ENCODE measurements at places on chromosomes 2 and 18.

GRCh38 chr18:12637901-12638643 is 19.8 kb downstream of the SPIRE1 start:
- no peak for DNase-seq

DNA sequence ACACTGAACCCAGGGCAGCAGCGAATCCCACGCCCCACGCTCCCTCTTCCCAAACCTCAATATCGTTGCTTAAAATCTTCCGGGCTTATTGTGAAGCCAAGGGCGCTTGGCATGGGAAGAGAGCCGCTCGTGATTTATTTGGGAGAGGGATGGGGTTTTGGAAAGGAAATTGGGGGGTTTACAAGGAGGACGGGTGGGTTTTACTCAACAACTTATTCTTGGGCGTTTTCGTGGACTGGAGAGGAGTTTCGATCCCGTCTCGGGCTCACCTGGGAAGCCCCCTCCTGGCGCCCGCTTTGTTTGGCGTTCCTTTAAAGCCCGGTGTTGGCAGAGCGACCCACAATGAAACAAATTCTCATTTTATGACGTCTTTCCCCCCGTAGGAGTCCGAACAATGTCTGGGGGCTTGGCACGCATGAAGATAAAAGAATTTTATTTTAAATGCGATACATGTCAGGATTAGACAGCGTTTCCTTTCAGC is 135.3 kb downstream of the INSIG2 start:
- peak; percentile 40 for DNase-seq

DNA sequence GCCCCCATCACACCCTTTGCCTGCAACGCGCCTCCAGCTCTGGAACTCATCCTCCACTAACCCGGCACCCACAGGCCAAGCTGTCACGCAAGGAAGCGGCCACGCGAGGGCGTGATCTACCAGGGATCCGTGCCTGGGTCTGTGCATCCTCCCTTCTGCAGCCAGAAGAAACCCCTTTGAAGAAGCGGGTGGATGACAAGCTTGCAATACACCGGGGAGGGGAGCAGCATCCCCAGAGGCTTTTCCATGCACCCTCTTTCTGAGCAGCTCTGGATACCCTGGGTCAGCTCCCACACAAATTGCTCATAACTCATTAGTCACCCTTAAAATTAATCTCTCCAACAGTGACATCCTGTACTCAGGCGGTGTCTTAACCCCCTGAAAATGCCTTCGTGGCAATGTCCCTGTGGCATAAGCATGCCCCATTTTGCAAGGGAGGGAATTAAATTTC is 47.6 kb downstream of the PDCL3 start:
- DNase-seq = peak; percentile 81

GRCh38 chr18:66749030-66749429 is 145.1 kb upstream of the CDH19 start:
- no peak for DNase-seq

GRCh38 chr2:96264086-96264485 is 1.7 kb downstream of the TMEM127 start:
- no peak for DNase-seq

GRCh38 chr18:31454066-31454708 is 6.6 kb downstream of the DSG3 start:
- DNase-seq = no peak

DNA sequence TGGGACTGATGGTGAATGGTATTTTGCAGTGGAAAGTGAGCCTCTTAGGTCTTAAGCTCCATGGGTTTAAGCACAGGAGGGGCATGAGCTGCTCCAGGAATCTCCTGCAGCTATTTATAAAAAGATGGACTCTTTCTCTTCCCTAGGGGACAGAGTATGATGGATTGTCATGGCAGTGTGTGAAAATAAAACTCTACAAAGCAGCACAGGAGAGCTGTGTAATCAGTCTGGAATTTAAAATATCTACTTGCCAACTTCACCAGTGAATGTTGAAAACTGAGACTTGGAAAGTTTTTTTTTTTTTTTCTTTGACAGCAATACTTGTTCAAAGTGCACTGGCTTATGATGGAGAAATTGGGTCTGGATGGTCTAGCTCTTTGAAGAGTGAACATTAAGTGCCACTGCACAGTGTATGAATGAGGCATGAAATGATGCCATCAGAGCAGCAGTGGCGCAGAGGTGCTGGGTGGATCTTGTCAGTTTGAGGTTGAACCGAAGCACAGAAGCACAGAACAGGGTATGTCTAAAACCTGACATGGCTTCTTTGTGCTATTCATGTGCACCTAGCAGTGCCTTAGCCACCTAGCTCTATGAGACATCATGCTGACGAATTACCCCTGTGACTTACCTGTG is 245.4 kb downstream of the PTPRM start:
- no peak for DNase-seq

DNA sequence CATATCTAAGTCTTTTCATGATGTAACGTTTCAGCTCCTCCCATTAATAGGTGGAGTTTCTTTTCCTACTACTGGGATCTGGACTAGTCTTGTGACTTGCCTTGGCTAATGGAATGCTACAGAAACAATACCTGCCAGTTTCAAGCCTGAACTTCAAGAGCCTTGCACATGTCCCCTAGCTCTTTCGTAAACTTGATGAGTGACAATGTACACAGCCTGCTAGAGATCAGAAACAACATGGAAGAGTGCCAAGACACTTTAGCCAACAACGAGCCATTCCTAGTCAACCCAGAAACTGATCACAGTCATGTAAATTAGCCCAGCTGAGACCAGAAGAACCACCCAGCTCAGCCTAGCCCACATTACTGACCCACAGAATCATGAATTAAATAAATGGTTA is 24.8 kb upstream of the STK39 start:
- DNase-seq = no peak

GRCh38 chr2:241820625-241821384 is 11.8 kb downstream of the NEU4 start:
- no peak for DNase-seq

DNA sequence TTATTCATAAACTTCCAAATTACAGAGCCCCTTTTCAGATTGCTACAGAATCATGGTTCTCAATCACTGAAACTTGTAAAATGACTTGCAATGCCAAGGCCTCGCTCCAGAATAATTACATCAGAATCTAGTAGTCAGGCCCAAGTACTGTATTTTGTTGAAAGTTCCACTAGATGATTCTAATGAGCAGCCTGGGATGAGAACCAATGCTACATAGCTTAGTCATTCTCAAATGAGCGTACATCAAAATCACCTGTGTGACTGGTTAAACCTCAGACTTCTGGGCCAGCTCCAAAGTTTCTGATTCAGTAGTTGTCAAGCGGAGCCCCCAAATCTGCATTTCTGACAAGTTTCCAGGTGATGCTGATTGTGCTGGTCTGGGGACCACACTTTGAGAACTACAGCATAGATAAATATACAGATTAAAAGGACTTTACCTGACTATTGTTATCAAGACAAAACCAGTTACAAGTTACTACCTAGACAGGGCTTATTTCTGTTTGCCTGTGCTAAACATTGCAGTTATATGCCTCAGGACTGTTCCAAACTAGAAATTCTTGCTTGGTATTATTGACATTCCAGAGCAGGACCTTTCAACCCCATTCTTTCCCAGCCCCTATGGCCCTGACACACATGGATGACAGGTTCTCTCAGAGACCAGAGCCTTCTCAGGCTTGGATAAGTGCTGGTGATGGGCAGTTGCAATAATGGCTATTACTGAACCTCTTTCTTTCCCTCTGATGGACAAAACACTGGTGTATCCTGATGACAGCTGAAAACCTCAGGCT is 83.1 kb downstream of the UPP2 start:
- DNase-seq = no peak

- DNase-seq = peak; percentile 52
Observed at GRCh38 chr18:59881728-59882656, 17.8 kb upstream of the PMAIP1 start.

GRCh38 chr2:3762771-3763447 is 59.5 kb downstream of the DCDC2C start:
- no peak for DNase-seq

DNA sequence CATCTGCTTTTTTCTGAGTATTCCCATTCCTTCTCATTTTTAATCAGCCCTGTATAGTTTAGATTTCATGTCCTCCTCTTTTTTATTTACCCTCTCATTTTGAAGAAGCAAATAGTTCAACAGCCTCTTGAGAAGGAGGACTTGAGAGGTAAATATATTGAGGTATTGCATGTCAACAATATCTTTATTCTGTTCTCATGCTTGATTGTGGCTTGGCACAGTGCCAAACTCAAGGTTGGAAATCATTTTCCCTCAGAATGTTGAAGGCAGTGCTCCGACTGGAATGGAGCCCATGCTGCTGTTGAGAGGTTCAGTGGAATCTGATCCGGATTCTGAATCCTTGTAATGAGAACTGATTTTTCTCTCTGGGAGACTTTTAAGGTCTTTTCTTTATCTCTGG is 31.0 kb upstream of the GALNT3 start:
- no peak for DNase-seq

- DNase-seq = no peak
Observed at GRCh38 chr2:167103757-167104133, 215.5 kb downstream of the XIRP2 start.

- DNase-seq = no peak
Observed at GRCh38 chr2:10533811-10534321, 85.7 kb upstream of the ODC1 start.

GRCh38 chr2:29006092-29006979 is 25.2 kb downstream of the TOGARAM2 start:
- DNase-seq = no peak

GRCh38 chr2:31529256-31529655 is 51.5 kb downstream of the SRD5A2 start:
- DNase-seq = no peak

DNA sequence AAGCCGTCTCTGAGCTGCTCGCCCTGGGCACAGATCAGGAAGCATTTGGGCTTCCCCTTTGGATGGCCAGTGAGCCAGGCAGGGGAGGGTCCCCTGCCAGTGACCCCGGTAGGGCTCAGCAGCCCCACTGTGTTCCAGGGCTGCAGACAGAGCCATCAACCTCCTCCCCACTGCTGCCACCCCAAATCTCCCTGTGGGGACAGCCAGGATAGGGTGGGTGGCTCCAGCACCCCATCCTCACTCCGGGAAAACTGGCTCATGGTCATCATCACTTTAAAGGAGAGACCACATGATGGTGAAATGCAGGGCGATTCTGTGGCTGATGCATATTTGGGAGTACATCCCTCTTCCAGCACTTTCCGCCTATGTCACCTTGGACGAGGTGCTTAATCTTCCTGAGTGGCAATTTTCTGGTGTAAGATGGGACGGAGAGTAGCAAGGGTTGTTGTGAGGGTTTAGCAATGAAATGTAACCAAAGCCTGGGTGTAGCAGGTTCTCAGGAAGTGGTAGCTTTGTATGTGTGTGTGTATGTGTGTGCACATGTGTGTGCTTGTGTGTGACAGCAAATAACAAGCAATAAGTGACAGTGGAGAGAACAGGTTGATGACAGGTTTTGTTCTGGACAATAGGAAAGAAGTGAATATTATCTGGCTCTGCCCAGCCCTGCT is 61.8 kb downstream of the ACAA2 start:
- DNase-seq = no peak

DNA sequence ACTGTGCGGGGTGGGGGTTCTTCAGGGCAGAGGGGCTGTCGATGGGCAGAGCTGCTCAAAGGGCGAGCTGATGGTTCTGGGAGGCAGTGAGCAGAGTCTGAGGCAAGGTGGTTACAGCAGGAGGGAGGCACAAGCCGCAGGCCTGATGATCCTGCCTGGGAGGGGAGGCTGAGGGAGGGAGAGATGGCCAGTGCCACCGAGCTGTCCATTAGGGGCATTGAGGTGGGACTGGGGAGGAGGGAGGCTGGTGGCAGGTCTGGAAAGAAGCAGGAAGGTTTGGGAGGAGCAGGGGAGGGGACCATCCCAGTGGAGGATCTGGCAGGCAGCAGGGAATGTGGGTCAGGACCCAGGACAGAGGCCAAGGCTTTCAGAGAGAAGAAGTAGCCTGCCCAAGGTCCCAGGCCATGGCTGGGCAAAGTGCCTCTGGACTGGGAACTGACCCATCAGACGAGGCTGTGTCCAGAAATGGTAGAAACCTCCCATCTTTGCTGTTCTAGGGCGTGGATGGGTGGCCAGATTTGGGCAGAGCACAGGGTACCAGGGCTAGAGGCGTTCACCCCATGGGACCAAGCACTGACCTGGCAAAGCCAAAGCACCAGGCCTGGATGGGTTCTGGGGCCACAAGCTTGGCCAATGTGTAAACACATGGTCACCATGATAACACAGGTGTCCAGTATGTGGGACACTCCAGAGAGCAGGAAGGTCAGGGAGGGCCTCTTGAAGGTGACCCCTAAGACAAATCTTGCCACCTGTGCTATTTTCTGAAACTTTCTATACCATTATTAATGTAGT is 55.5 kb downstream of the INHBB start:
- DNase-seq = peak; percentile 13

DNA sequence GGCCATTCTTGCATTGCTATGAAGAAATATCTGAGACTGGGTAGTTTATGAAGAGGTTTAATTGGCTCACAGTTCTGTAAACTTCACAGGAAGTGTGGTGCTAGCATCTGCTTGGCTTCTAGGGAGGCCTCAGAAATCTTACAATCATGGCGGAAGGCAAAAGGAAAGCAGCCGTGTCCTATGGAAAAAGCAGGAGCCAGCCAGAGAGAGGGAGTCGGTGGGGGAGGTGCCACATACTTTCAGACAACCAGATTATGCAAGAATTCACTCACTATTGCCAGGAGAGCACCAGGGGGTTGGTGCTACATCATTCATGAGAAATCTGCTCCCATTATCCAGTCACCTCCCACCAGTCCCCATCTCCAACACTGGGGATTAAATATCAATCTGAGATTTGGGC is 64.1 kb downstream of the CPS1 start:
- DNase-seq = no peak

- no peak for DNase-seq
Observed at GRCh38 chr18:66325251-66325650, 278.6 kb downstream of the CDH19 start.

DNA sequence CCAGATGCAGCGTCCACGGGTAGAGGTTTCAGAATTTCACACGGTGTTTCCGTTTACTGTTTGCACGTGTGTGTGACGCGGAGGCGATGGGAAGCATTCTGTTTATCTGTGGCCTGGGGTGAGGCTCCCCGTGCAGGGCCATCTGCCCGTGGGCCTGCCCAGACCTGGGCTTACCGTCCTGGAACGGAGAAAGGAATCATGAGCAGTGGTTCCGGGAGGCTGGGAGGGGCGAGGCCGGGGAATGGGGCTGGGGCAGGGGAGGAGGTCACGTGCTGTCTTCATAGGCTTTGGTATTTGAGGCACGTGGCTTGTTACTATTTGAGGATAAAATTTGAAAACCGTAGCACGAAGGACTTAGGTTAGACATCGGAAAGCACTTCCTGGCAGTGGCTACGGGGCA is 77.9 kb downstream of the RTP5 start:
- DNase-seq = no peak

DNA sequence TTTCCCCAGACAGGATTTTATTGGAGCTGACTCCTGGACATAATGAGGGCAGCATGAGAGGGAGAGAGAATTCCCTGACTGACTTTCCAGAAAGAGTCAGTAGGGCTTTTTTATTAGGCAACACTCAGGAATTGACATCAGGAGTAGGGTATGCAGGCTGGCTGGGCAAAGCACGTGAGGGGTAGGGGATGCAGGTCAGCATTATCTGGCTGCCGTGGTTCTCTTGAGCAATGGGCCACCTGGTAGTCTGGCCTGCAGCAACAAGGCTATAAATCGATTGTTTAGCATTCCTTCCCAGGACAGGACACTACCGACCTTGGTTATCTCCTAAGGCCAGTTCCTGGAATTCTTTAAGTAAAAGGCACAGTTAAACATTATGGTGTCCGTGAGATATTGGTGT is 160.8 kb upstream of the AGAP1 start:
- no peak for DNase-seq

GRCh38 chr2:222159221-222159620 is 139.6 kb downstream of the PAX3 start:
- no peak for DNase-seq
